Jurkat, Clone E6-1 (cell line): ENCODE measurements at places on chromosomes 3 and 15.
A peak's percentile ranks its signal among the peaks of the same experiment; 100 is the strongest.

GRCh38 chr15:37900326-37901221 is 33.9 kb upstream of the TMCO5A start:
- DNase-seq: no peak

DNA sequence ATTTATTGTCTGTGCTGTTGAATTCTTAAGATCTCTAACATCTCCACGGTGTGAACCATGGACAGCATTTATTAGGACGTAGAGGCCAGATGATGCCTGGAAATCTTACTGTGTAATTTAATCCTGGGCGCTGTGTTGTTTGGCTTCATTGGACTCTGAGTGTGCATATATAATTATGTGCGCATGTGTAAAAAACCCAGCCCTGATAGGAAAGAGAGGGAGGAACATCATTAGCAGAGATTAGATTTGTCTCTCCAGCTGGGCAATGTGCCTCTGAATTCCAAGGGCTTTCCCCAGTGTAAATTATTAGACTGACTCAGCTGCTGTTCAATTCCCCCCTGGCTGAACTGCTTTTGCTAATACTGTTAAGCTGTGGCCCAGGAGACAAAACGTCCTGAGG is 39.6 kb downstream of the MAP3K13 start:
- DNase-seq: no peak

DNA sequence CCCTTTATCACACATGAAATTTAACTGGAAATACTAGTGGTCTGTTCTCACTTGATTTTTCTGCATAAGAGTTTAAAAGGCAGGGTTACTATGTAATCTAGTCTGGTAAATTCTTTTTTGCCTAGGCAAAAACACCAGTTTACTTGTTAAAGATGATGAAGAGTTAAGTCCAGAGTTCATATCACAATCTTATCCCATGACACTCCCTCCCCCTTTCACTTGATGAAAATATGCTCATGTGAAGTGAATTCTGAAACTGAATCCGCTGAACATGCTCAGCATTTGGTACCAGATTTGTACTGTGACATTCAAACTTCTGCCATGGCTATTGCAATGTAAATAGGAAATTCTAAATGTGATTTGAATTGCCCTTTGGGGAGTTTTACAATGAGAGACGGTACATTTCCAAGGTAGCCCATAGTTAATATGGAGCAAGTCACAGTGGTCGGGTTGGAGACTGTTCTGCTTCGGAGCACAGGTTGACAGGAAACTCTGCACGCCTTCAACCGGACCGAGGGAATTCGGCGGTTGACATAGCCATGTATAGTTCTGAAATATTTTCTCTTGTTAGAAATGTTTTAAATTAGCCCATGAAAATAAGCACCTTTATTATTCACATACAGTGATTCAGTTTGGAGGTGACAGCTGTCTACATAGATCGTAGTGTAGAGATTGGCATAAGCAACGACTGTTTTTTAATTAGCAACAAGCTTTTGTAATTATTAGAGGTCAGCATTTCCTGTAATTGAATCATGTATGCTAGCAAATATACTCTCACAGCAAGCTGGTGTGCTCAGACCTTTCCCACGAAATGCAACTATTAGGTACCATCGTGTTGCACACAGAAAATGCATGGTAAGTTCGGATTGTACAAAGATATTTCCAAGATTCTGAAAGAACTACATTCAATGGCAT is 768.6 kb upstream of the GOLIM4 start:
- DNase-seq: no peak

DNA sequence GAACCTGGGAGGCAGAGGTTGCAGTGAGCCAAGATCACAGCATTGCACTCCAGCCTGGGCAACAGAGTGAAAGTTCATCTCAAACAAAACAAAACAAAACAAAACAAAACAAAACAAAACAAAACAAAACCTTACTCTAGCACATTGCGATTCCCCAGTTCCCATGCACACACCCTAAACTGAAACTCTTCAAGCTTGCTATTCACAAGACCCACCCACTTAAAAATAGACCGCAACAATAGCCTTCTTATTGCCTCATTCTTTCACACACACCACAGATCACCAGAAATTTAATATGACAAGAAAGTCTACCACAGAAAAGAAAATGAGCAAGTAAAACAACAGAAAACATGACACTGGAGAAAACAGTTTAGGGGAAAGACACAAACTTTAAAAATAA is 598.4 kb downstream of the FHIT start:
- no peak for DNase-seq

DNA sequence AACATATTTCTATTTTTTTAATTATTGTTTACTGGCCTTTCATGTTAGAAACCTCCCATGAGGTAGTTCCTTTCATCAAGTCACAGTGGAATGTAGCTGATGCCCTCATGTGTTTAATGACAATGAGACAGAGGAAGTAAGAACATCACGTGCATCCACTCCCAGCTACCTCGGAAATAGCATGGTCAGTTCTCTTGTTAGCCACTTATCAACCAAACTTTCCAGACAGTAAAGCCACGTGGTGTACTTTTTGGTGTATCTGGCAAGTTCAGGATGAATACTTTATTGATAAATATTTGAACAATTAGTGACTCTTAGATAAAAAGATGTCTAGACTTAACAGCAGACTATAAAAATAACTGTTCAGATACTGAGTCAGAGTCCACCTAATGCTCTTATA is 781.7 kb downstream of the MECOM start:
- no peak for DNase-seq

DNA sequence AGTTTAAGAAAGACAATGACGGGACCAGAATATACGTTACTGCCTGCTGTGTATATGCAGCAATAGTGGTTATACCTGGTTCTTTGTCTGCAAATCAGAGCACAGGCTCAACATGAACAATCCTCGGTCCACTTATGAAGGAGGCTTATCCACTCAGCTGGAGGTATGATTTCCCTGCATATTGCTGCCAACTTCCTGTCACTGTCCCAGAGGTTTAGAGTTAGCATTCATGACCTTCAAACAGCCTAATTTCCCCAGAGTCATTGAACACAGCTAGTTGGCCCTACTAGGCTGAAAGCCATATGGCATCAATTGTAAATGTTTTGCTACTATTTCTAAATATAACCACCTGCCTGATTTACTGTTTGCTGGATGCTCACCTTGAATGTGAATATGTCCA is 224.9 kb upstream of the ZNF717 start:
- DNase-seq: no peak

DNA sequence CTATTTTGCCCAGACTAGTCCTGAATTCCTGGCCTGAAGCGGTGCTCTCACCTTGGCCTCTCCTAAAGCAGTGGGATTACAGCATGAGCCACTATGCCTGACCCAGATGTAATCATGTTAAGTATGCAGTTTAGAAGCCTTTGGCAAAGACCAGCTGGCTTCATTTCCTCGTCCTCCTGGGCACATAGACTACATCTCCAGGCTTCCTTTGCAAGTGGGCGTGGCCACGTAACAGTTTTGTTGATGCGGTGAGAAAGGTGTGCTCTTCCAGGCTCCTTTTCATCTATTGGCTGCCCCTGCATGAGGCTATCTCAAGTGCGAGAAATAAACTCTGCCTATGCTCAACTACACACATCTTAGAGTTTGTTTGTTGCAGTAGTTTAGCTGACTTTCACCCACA is 13.0 kb downstream of the SV2B start:
- DNase-seq: no peak

- no peak for DNase-seq
These were observed 6.7 kb downstream of the ZIC1 start for GRCh38 chr3:147415874-147416273.

GRCh38 chr3:136296960-136297359 is 46.8 kb downstream of the PCCB start:
- no peak for DNase-seq

DNA sequence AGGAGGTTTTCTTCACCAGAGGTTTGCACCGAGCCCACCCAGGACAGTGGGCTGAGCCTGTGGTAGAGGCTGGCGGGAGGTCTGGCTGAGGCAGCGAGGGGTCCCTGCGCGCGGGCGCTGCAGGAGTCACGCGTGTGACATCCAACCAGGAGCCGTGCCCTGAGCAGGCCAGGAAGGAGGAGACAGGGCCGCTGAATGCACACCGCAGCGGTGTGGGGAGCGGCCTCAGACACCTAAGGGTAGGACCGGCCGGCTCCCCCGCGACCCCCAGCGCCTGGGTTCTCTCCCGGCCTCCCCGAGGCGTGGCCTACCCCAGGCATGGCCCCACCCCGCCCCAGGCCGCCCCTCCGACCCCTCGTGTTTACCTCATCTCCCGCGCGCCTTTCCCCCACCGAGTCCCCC is 412 bp downstream of the SLC41A3 start:
- no peak for DNase-seq

DNA sequence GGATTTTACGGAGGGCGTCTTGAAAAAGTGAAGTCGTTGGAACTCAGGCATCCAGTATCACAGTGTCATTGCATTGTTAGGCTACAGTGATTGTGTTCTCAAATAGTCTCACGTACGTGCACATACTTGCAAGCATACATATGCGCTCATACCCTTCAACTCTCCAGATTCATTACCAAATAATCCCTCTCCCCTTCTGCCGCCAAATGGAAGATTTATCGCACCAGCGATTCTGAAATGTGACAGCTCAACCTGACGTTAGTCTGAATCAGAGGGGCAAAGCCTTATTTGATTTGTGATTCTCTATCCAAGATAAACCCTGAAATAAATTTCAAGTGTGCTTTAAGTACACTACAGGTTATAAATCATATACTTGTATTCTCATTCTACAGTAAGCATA is 119.4 kb downstream of the GADL1 start:
- DNase-seq: no peak

DNA sequence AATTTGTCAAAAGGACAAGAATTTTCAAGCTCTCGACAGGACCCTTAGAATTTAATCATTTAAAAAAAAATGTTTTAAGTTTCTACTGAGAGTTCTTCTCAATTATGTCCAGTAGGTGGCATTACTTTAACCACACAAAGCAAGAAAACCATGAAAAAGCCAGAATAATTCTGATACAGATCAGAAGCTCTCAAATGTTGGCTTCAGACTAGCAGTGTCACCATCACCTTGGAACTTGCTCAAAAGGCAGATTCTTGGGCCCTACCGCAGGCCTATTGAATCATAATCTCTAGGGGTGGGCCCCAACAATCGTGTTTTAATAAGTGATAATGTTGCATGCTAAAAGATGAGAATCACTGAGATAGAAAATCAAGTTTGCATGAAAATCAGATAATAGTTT is 99.5 kb upstream of the KCNMB2 start:
- DNase-seq: peak; percentile 36

GRCh38 chr3:146300768-146301167 is 49.9 kb upstream of the PLSCR4 start:
- no peak for DNase-seq

- no peak for DNase-seq
These were observed 475.2 kb upstream of the EPHA3 start for GRCh38 chr3:88632226-88632625.

DNA sequence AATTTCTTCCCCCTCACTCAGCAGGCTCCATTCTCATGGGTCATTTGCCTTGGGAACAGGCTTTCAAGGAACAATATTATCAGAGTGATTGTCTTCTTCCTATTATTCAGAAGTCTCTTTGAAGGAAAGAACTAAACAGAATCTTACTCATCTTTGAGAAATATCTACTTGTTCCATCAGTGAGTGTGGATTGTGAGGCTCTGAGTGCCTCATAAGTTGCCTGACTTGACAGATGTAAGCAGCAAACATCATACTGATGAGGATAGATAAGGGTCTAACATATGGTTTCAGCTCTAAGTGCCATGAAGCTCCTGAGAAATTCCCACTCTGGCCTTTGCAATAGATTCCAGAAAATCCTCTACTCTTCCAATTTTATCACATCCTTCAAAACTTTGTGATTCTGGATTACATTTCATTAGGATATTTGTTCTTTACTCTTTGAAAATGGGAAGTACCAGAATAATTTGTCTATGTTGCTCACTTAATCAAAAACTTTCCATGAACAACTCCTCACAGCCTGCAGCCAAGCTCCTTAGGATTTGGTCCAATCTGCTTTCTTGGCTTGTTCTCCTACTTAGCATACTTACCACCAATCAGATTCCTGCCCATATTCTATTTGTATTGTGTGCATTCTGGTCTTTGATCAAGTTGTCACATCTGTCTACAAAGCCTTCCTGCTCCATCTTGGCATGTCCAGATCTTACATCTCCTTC is 120.1 kb downstream of the RPL22L1 start:
- no peak for DNase-seq

DNA sequence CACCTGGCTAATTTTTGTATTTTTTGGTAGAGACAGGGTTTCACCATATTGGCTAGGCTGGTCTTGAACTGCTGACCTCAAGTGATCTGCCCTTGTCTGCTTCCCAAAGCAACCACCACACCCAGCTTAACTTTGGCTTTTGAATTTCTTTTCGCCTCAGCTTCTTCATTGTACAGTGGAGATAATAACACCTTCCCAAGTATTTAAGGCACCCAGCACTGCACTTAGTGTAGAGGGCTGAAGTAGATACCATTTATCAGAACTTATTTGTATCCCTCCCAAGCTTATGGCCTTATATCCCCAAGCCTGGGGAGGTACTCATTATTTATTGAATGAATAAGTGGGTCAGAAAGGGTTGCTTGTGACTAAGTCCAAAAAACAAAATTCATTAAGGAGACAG is 2.3 kb downstream of the SQOR start:
- peak; percentile 7 for DNase-seq

- no peak for DNase-seq
These were observed 32.2 kb upstream of the PTPN23 start for GRCh38 chr3:47348411-47349154.

DNA sequence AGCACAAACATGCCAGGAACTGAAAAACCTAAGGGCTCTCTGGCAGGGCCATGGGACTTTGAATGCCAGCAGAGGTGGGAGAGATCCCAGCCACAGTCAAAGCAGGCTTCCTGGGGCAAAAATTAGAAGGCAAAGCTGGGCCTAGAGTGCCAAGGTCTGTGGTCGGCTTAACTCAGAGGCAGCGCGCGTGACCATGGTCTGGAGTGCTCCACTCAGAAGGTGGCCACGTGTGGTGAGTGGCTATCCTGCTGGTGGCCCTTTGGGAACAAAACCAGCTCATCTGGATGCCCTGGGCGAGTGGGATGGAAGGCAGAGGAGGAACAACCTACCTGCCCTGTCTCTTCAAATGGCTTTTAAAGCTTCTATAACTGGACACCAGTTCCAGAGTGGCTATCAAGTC is 63.1 kb downstream of the OXNAD1 start:
- DNase-seq: no peak

DNA sequence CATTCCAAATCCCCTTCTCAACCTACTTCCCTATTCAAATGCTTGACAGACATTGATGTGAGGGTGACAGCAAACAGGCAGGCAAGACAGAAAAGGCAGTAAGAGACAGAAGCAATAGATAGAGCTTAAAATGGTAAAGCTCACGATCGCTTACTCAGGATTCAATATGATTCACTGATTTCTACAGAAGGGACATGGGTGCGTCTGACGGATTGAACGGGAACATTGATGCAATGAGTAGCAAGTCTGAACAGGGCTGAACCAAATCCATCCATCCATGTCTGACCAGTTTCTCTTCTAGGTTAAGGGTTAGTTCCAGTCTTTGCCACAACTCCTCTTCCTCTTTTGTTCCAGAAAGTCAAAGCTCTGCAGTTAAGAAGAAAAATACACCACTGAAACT is 35.1 kb downstream of the P2RY1 start:
- DNase-seq: no peak
